ENCODE measurements at places on chromosomes 1 and 21.

DNA sequence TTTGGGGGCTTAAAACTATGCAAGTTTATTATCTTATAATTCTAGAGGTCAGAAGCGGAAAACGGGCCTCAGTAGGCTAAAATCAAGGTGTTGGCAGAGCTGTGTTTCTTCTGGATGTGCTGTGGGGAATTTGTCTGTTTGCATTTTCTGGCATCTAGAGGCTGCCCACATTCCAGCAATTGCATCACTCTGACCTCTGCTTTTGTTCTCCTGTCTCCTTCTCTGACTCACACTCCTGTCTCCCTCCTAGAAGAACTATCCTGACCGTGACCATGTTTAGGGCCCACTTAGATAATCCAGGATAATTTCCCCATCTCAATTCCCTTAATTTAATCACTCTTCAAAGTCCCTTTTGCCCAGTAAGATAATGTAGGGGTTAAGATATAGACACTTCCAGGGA is 127.4 kb upstream of the DEPDC1 start:
- no peak for DNase-seq

- no peak for DNase-seq
These were observed 532 bp downstream of the ERO1B start for GRCh38 chr1:236281198-236281653.

DNA sequence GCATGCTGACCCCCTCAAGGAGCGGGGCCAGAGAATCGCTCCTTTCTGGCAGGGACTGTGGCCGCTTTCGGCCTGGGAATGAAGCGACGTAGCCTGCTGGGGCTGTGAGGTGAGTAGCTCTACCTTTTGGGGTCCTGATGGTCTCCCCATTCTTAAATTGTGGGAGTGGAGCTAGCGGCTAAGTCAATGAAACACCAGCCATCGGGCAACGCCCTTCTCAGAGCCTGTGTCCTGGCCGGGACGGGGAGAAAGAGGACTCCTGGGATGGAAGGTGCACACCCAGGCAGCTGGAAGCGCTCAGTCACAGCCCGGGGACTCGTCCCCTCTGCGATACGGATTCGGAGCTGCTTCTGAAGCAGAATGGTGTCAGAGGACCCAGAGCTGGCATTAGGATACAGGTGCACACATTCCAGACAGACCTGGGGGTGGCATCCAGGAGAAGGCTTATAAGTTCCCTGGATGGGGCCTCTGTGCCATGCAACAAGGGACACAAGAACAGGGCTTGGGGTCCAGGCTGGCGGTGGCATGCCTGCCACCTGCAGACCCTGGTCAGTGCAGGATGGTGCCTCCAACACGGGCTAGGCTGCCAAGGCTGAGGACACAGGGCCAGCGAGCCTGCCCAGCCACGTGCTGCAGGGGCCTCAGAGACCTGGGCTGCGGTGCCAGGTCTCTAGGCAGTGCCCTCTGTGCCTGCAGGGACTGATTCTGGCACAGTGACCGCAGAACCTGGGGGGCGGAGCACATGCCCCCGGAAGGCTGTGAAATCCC is 945 bp upstream of the WNT9A start:
- DNase-seq: no peak

- DNase-seq: no peak
These were observed 176.7 kb downstream of the TTLL7 start for GRCh38 chr1:83822208-83822607.

DNA sequence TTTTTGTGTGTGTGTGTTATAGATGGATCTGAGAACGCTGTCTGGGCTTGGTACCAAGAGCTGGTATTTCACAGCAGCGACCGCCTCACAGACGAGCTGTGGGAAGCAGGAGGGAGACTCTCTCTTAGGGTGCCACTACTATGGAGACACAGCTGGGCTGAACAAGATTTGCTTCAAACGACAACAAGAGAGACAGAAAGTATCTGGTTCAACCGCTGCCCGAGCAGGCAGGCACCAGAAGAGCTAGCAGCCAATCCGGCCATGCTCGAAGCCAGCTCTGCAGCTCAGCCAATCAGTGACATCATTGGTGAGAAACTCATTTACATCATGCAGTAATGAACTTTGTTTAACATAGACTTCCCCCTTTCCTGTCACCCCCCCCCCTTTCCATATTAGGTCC is 341.3 kb downstream of the USP25 start:
- DNase-seq: no peak

DNA sequence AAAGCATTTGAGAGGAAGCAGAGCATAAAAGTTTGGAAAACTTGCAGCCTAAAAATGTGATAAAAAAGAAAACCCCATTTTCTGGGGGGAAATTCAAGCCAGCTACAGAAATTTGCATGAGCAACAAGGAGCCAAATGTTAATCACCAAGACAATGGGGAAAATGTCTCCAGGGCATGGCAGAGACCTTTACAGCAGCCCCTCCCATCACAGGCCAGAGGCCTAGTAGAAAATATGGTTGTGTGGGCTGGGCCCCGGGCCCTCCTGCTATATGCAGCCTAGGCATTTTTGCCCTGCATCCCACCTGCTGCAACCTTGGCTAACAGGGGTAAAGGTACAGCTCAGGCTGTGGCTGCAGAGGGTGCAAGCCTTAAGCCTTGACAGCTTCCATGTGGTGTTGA is 299.6 kb upstream of the NCAM2 start:
- DNase-seq: no peak

DNA sequence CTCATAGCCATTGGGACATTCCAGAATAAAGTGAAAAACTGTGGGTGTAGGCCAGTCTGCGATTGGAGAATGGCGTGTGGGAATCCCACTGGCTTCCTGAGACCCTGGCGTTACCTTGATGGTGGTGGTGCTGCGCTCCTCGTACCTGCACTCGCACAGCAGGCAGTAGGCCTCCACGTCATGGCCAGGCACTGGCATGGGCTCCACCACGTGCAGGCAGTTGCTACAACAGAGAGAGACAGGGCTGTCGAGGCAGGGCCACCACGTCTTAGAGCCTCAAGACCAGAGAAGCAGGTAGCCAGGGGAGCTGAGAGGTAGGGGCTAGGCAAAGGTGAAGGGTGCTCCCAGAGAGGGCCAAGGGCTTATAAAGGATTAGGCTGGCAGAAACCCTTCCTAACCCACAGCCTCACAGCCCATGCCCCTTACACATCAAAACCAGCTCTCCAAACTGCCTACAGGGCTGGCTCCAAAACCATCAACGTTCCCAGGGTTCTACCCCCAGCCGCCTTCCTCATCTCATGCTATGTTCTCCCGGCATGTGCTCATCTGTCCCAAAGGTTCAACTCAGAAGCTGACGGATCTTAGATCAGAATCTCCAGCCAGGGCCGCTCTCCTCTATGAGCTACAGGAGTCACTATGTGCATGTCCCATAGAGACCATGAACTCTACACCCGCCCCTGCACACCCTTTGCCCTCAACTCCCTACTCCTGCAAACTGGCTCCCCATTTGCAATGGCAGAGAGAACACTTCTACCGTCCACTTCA is 7.5 kb downstream of the TMEM9 start:
- no peak for DNase-seq

DNA sequence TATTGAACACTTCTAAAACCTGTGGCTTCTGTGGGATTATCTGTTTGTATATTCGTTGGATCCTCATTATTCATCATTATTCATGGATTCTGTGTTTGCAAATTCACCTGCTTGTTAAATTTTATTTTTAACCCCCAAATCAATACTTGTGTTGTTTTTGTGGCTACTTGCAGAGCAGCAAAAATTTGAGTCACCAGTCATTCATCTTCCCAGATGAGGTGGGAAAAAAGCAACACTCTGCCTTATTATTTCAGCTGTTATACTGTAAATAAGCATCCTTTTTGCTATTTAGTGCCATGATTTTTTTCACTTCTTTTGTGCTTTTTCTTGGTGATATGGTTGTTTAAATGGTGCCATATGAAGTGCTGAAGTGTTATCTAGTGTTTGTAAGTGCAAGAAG is 56.7 kb downstream of the RASAL2 start:
- no peak for DNase-seq

DNA sequence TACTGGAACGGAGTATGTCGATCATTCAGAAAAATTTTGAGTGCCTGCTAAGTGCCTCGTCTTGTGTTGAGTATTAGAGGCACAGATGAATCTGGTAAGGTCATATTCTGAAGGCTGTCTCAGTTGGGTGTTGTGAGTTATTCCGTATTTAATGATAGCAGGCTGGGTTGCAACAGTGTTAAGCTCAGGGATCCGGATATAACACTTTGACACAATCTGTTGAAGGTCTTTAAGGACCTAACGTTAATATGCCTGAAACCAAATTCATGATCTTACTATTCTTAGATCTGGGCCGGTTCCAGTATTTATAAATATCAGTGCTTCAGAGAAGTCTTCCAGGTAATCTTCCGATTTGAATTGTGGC is 555 bp downstream of the PRPF38A start:
- DNase-seq: no peak

- DNase-seq: no peak
These were observed 1.2 kb upstream of the SLC25A34 start for GRCh38 chr1:15734901-15735300.

DNA sequence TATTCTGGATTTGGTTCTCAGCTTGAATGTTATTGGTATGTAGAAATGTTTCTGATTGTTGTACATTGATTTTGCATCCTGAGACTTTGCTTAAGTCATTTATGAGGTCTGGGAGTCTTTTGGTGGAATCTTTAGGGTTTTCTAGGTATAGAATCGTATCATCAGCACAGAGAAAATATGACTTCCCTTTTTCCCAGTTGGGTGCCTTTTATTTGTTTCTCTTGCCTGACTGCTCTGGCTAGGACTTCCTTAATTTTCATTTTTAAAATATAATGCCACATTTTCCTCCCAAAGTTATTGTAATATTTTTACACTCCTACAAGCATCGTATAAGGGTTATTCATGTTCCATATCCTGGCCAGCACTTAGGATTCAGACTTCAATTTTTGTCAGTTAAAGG is 111.1 kb downstream of the FNBP1L start:
- no peak for DNase-seq

DNA sequence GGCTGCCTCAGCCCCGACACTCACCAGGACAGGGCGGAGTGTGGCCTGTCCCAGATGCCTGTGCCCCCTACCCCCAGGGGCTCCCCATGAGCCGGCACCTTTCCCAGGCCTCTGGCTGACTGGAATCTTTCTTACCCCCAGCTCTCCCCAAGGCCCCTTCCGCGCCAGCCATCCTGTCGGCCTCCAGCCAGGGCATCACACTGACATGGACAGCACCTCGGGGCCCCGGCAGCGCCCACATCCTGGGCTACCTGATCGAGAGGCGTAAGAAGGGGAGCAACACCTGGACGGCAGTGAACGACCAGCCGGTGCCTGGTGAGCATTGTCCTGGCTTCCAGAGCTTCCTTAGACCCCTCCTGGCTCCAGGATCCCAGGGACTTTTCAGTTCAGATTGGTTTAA is 26.5 kb downstream of the IGFN1 start:
- no peak for DNase-seq

GRCh38 chr1:198776602-198777029 is 137.8 kb downstream of the PTPRC start:
- no peak for DNase-seq

DNA sequence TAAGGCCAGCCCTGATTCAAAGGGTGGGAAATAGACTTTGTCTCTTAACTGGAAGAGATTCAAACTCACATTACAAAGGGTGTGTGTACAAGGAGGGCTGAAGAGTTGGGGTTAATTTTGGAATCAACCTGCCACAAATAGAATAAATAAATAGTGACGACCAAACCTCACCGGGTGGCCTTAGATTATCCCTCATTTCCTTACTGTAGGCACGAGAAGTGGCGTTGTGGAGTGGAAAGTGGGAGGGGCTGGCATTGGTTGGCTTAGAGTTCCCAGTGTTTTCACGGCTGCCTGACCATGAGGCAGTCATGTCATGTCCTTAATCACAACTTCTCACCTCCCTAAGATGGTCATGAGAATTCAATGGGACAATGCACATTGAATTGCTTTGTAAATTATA is 21.3 kb upstream of the RUNX1 start:
- DNase-seq: no peak
